ENCODE measurements at places on chromosomes 1 and 21.

- DNase-seq, result no peak
These were observed 257.6 kb upstream of the USP24 start for GRCh38 chr1:55472784-55473183.

DNA sequence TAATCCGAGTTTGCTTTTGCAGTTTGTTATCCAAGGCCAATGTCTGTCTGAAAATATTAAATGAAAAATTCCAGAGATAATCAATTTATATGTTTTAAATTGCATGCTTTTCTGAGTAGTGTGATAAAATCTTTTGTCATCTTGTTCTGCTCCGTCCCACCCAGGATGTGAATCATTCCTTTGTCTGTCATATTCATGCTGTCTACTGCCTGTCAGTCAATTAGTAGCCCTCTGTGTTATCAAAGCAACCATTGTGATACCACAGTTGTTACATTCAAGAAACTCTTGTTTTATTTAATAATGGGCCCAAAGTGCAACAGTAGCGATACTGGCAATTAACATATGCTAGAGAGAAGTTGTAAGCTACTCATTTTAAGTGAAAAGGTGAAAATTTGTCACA lies 819.3 kb downstream of the BRINP3 start:
- DNase-seq, result no peak

DNA sequence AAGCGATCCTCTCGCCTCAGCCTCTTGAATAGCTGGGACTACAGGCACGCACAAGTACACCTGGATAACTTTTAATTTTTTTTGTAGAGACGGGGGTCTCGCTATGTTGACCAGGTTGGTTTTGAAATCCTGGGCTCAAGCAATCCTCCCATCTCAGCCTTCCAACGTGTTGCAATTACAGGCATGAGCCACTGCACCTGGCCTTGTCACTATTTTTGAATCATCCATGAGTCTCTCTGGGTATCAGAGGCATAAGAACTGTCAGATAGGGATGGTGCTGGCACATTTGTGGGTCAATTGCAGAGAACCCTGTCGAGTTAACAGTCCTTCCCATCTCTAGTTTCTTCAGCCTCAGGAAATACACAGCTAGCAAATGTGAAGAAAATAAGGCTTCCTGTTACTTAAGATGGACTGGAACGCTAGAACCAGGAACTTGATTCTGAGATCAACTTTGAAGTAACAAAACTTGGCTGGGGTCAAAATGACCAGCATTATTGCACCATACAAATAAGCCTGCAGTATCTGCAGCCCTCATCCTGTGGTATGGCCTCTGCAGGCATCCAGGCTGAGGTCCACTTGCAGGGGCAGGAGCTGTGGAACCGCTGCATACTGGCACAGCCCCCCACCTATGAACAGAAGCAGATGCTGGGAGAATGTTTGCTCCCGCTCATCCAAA lies 124.3 kb upstream of the GADD45A start:
- no peak for DNase-seq

- no peak for DNase-seq
These were observed 136.2 kb upstream of the DUSP10 start for GRCh38 chr1:221878134-221878533.

DNA sequence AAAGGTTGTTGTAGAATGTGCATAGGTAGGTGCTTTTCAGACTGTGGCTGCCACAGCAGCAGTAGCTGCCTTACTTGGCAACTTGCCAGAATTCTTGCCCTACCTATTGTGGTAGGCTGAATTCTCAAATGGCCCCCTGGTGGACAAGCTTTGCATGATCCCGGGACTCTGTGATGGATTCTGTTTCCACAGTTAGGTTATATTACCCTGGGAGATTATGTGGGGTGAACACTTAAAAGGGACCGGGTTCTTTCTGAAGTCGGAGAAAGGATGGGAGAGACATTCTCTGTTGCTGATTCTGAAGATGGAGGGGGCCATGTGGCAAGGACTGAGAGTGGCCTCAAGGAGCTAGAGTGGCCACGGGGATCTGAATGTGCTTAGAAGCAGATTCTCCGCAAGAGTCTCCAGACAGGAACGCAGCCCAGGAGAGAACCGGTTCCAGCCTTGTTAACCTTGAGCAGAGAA lies 32.1 kb upstream of the KCNE1 start:
- no peak for DNase-seq

- no peak for DNase-seq
These were observed at the start of gene CSF3R for GRCh38 chr1:36482724-36483388. TSS of gene CSF3R (minus strand) at chr1:36482913. CDS start at chr1:36479496, 3,417 bp downstream.
